ENCODE measurements at places on chromosomes 5 and 9.

DNA sequence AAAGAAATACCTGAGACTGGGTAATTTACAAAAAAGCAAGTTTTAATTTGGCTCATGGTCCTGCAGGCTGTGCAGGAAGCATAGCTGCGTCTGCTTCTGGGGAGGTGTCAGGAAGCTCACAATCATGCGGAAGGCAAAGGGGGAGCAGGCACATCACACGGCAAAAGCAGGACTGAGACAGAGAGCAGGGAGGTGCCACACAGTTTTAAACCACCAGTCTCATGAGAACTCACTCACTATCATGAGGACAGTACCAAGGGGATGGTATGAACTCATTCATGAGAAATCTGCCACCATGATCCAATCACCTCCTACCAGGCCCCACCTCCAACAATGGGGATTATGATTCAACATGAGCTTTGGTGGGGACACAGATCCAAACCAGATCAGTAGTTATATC lies 96.2 kb downstream of the OSTF1 start:
- ATAC-seq, result no peak

GRCh38 chr9:76082057-76082456 lies 191.6 kb downstream of the PCSK5 start:
- no peak for ATAC-seq

- ATAC-seq, result no peak
These were observed 84.7 kb upstream of the HTR4 start for GRCh38 chr5:148739023-148739422.

DNA sequence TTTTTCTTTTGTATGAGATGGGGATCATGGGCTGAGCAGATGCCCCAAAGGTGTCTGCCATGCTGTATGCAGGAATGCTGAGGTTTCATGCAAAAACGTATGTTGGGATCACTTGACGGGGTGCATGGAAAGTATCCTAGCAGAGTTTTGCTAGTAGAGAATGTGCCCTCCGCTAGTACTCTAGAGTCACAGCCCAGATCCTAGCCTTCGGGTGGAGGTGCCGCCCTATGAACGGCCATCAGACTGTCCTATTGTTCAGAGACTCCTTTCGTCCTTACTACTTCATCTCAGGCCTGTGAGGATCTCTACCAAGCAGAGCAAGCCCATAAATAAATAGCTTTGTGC lies 69.6 kb upstream of the SPATA31E1 start:
- no peak for ATAC-seq

DNA sequence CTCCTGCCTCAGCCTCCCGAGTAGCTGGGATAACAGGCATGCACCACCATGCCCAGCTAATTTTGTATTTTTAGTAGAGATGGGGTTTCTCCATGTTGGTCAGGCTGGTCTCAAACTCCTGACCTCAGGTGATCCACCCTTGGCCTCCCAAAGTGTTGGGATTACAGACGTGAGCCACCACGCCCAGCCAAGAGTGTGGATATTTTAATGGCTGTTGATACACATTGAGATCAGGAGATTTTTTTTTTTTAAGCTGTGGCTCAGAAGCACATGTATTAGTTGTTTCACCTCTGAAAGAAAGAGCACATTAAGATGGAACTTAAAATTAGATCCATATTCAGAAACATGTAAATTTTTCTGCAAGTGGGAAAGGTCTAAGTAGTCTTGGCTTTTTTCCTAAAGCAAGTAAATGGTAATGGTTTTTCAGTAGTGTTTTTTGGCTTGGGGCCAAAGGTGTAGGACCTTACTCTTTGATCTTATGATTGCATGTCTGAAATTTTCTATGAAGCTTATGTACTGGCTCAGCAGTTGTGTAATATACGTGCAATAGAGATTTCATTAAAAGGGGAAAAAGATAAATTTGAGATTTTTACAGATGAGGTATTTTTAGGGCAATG lies 9.9 kb downstream of the RBM27 start:
- no peak for ATAC-seq

GRCh38 chr5:119313658-119314605 lies 41.9 kb upstream of the TNFAIP8 start:
- no peak for ATAC-seq

DNA sequence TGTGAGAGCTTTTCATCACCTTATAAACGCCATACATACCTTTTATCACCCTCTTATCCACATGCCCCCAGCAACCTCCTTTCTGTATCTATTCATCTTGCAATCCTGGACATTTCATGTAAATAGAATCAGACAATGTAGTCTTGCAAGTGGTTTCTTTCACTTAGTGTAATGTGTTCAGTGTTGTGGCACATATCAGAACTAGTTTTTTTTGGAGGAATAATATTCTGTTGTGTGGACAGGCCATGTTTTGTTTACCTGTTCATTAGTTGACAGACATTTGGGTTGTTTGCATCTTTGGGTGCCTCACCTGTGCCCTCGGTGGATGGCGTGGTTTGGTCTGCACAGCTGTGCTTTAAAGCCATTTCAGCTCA lies 1.3 kb downstream of the SQSTM1 start:
- no peak for ATAC-seq
